ENCODE measurements at places on chromosomes 5 and 9.

- no peak for DNase-seq
Observed at GRCh38 chr5:147699496-147700088, 82.9 kb downstream of the JAKMIP2 start.

DNA sequence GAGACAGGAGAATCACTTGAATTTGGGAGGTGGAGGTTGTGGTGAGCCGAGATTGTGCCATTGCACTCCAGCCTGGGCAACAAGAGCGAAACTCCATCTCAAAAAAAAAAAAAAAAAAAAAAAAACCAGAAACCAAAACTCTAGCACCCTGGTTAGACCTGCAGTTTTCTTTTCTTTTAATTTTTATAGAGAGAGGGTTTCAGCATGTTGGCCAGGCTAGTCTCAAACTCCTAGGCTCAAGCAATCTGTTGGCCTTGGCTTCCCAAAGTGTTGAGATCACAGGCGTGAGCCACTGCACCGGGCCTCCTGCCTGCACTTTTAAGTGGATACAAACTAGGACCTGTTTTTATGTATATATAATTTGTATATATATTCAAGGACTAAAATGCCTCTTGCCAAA is 12.9 kb upstream of the MTMR12 start:
- no peak for DNase-seq

GRCh38 chr5:179623906-179624741 is 653 bp upstream of the HNRNPH1 start:
- peak; percentile 51 for DNase-seq

GRCh38 chr5:39980056-39980455 is 555.3 kb upstream of the DAB2 start:
- DNase-seq = no peak

- DNase-seq = no peak
Observed at GRCh38 chr5:107814183-107814827, 143.6 kb upstream of the EFNA5 start.

All from stimulated activated CD4-positive, alpha-beta T cell treated with anti-CD3 and anti-CD28 coated beads, Interleukin-12 subunit alpha, Interleukin-12 subunit beta, amount 100 ng/mL, for 48 hours (primary cell).